ENCODE measurements at places on chromosomes 7 and 10. TPM values are rescaled to one million over a fixed set of nuclear protein-coding genes. Genes with fewer than 3 reads are reported as not detected.
A peak's percentile ranks its signal among the peaks of the same experiment; 100 is the strongest.

GRCh38 chr10:43689955-43690771 is 41.5 kb upstream of the ZNF32 start:
- DNase-seq = peak; percentile 75

The GIMAP6 gene
- total RNA-seq = not detected

- DNase-seq = no peak
Observed at GRCh38 chr10:106972381-106972780, 192.1 kb downstream of the SORCS1 start.

DNA sequence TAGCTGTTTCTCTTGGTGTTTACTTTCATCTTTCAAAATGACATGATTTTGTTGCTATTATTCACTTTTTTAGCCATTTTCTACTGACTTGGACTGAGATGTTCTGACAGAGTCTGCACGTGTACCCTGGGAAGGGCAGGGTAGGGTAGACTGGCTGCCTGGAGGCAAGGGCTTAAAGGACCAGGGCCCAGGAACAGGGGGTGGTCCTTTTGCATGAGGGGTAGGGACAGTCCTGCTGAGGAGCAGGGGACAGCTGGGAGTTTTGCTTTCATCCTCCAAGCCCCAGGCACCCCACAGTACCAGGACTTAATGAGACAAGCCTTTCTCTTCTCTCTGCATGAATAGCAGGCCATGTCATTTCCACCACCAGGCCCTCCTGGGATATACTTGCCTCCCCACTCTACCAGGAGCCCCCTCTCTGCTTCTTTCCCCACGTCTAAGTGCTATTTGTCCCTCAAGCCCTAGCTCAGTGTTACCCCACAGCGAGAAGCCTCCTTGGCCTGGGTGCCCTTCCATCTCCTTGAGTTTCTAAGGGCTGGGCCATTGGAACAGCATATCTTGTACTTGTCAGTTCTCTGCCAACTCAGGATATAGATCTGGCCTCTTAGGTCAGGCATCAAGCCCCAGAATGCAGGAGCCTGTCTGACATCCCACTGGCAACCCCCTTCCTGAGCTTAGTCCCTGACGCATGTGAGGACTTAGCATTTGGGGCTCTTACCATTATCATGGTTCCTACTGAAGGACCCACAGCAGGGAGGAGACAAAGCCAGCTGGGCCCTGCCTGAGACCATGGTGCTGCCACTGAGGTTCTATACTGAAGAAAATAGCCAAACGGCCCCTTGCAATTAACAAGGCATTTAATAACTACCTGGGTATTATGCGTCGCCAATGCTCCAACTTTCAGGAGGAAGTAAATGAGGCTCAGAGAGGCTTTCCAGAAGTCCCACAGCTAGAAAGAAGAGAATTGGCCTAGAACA is 78.4 kb upstream of the UNC5B start:
- no peak for DNase-seq

The CHRM2 gene
- under 0.01 TPM for total RNA-seq

Measured in G401 (cell line).